ENCODE measurements at places on chromosomes 7 and 10.
A peak's percentile ranks its signal among the peaks of the same experiment; 100 is the strongest.

GRCh38 chr10:60406182-60406581, 16.5 kb upstream of the ANK3 start:
- DNase-seq = peak; percentile 7

GRCh38 chr7:16350634-16351033, 70.7 kb downstream of the CRPPA start:
- no peak for DNase-seq

DNA sequence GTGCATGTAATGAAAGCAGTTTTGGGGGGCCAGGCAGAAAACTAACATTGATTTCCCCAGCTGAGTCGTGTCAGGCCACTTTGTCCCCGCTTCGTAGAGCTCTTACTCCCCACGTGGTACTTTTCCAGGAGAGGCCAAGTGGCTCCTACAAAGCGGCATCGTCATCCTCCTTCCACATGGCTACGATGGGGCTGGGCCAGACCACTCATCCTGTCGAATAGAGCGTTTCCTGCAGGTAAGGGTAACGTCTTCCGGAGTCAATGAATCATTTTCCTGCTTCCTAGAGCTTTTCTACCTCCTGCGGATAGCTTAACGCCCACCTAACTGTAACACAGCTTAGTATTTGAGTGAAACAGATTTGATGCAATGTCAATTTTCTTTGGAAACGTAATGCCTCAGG, 21.7 kb upstream of the SEC61A2 start:
- DNase-seq = no peak

DNA sequence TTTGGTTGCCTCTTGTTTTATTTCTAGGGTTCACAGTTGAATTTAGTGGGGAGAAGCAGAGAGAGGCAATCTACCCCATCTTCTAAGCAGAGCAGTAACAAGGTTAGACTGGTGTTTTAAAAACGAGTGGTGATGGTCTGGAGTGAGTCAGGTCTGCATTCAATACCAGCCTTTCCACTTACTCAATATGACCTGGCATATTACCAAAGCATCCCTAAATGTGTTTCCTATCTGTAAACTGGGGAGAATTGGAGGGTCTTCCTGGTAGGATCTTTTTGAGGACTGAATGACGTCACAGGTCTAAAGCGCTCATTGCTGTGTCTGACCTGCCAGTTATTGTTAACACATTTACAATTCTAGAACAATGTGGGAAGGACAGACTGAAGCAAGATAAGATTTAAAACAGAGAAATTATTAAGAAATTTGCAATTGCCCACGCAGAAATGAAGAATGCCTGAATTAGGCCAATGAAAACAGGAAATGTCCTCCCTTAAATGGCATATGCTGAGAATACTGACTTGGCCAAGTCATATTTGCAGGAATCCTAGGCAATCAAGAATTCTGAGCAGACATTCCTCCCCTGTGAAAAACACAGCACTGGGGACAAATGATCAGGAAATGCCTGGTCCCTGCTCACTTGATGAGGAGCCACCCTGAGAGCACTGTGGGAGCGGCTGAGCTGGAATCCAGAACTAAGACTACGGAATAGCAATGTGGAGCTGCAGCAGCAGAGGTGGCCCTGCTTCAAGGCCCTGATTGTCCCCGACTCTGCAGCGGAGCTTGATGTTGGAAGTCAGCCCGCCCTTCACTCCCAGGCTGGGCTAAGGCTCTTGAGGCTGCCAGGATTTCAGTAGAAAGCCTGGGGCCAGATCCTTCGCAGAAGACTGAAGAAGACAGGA, 184.5 kb upstream of the CXCL12 start:
- DNase-seq = no peak

GRCh38 chr10:35635576-35635975, 6.5 kb downstream of the FZD8 start:
- DNase-seq = peak; percentile 20

DNA sequence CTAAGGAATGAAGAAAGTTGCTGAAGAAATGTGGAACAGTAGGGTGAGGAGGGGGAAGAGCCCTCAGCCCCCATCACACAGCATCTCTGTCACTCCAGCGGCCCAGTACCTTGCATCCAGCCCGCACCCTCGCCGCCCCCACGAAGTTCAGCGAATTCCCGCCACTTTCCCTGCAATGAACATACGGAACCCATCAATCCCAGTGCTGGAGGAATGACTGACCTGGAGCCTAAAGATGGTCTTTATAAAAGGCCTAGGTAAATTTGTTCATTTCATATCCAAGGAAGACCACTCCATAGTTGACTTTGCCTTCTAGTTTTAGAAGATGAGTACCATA, 779 bp upstream of the KIF5B start:
- no peak for DNase-seq

DNA sequence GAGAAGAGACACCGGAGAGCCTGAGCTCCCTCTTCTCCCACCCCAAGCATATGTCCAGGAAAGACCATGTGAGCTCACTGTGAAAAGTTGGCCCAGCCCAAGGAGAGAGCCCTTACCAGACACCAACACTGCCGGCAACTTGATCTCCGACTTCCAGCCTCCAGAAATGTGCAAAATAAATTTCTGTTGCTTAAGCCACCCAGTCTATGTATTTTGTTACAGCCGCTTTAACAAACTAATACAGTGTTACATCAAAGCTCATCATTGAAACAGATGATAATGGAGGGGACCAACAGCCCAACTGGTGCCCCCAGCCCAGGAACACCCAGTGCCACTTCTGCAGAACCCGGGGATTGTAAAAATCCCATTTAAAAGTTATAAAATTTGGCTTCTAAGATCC, 18.9 kb downstream of the RGR start:
- no peak for DNase-seq

DNA sequence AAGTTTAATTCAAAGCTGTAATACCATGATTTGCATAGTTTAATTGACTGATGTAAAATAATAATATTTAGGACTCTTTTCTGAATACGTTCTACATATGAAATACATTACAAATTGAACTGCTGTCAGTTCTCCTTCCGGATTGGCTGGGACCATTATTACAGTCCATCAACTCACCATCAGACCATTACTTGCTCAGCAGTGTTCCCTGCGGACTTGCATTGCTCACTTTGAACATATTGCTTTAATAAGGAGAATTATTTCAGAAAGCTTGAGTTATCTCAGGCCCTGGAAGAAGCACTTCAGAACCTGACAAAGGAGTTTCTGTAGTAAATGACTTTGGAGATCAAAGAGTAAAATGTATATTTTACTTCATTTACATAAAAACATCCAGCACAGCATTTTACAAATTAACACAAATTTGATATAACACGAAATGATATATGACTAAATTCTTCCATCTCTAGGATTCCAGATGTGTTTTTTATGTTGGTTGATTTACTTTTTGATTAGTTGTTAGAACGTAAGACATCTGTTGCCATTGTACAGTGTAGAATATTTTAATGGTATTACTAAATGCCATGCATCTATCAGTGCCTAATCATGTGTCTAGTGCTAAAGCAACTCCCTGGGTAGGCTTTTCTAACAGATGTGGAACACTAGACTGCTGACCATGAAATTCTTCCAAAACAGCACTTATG, 418.5 kb upstream of the SEMA3A start:
- no peak for DNase-seq

GRCh38 chr7:139726485-139726869, 51.3 kb downstream of the HIPK2 start:
- DNase-seq = no peak

Measured in GM12878 (cell line).